Glutamatergic neuron (in vitro differentiated cells): ENCODE measurements at places on chromosomes 2 and 18. TPM values are rescaled to one million over a fixed set of nuclear protein-coding genes. Genes with fewer than 3 reads are reported as not detected.

Gene METTL4
- 15.4 TPM for total RNA-seq

DNA sequence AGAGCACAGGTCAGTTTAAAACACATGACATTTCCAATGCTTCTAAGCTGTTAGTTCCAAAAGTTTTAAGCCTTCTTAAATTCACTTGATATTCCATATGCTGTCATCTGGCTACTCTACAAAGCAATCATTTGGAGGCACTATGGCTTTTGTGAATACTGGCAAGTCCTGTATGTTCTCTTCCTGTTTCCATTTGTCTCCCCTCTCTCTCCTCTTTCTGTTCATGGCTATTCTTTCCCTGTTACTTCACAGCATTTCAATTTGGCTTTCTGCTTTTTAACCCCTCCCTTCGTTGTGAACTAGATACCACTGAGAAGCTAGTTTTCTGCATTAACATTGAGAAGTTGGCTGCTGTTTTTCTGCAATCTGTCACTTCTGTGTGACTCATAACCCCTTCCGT, 1337.2 kb upstream of the CELF4 start:
- no peak for DNase-seq

- DNase-seq: no peak
Observed at GRCh38 chr2:81412681-81413080, 1108.1 kb upstream of the LRRTM1 start.

DNA sequence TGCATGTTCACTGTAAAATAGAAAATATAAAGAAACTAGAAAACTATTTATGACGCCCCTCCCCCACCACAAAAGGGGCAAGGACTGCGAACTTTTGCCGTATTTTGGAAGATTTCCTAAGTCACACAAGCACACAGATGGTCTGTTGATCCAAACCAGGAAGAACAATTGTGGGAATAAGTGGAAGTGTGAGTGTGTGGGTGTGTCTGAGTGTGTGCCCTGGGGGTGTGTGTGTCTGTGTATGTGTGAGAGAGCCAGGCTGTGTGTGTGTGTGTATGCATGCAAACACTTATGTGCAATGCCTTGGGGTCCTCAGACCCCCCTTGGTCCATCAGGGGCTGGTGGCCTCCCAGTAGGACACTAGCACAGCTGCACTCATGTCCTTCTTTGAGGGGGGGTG, 43.1 kb downstream of the HPCAL1 start:
- no peak for DNase-seq

DNA sequence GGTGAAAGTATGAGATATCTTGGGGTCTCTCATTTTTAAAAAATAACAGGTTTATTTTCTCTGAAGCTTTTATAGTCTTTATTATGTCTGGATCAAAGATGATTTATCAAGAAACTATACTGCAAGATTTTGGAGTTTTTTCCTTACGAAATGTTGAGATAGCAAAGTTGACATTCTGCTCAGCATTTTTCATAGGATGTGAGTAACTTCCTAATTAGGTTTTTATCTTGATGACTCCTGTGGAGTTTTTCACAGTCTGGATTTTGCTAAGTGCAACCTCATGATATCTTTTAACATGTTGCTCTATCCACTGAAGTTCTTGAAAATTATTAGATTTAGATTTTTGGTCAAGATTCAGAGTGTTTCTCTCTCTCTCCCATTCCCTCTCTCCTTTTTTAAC, 17.8 kb downstream of the TCF7L1 start:
- DNase-seq: no peak

GRCh38 chr2:197934261-197934933, 130.0 kb downstream of the PLCL1 start:
- DNase-seq: no peak

DNA sequence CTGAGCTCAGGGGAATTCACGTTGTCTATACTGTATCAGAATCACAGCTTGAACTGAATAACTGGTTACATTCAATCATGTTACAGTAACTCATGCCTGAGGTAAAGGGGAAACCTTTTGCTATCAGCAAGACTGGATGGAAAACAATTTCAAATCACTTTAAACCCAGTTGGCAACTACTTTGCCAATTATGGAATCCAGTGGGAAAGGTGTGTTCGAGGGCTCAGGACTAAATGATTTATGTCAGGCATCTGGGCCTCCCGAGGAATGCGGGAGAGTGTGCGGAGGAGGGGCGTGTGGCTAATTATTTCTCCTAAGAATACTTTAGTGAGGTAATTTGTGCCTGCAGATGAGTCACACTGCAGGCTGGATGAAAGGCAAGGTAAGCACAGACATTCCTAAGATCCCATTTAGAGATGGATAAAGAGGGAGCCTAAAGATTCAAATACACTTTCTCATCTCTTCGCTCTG, 100.1 kb downstream of the HRH4 start:
- no peak for DNase-seq

- DNase-seq: no peak
Observed at GRCh38 chr2:132871831-132872230, 201.8 kb upstream of the LYPD1 start.

Gene TNS1
- 3.2 TPM for total RNA-seq

- DNase-seq: no peak
Observed at GRCh38 chr2:12120281-12121150, 374.1 kb downstream of the LPIN1 start.

Gene SUCLG1
- total RNA-seq: 68.5 TPM

DNA sequence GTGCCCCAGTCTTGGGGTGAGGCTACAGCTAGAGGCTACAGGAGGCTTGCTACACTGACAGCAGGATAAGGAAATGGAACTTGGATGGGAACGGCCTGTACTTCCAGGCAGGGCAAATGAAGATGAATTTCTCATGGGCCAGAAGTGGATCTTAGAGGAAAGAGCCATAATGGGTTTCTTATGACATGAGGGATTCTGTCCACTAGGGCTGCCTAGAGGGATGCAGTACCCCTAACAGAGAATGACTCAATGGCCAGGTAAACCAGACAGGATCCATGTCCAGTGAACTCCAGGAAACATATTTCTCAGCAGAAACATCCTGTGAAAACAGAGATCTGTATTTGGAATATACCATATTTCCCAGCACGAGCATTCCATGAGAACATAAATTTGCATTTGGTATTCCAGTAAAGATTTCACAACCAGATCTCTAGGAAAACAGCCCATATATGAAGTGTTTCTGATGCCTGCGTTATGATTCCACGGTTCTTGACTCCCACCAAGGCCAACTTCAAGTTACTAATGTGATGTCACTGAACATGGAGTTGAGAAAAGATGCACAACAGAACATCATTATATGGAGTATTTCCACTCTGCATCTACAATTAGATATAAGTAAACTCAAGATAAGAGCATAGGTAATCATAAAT, 11.5 kb upstream of the SLC35F5 start:
- no peak for DNase-seq

DNA sequence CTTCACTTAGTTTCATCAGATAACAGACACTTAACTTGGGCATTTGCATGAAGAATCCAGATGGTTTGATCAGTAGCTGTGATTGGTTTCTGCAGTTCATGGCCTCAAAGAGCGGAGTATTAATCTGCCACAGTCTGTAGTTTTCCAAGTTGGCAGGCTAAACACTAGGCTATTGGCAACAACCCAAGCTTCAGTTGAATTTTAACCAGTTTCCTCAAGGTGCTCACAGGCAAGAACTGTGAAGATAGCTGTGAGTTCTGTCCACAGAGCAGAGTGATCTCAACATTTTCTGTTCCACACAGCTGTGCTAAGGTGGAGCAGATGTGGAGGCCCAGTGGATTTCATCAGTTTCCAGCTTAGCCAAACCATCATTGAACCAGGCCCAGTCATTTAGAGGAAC, 469.5 kb upstream of the LINC00305 start:
- no peak for DNase-seq

- no peak for DNase-seq
Observed at GRCh38 chr2:64202206-64202845, 58.1 kb upstream of the PELI1 start.

Gene PLGLB1
- 5.4 TPM for total RNA-seq

Gene SERPINB11
- not detected for total RNA-seq

Gene RAMP1
- total RNA-seq: 7.6 TPM

DNA sequence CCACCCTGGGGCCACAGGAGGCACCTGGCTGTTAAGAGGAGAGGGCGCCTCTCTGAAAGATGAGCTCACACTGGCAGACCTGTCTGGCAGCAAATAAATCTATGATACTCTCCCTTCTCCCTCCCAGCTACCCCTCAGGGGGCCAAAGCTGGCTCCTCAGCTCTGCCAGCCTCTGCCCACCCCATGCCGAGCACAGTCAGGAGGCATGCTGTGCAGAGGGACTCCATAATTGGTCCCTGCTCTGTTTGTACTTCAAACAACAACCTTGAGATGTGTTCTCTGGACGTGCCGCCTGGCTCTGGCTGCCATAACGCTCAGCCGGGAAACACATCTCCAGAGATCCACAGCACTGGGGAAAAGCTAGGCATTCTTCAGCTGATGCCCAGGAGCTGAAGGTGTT, 126.7 kb downstream of the GALNT14 start:
- DNase-seq: no peak

Gene LPIN1
- total RNA-seq: 142 TPM

GRCh38 chr2:43218702-43219382, 7.6 kb downstream of the ZFP36L2 start:
- DNase-seq: no peak
